ENCODE measurements at places on chromosomes 3 and 15.

GRCh38 chr15:85034276-85034675, 52.6 kb downstream of the PDE8A start:
- DNase-seq: no peak

DNA sequence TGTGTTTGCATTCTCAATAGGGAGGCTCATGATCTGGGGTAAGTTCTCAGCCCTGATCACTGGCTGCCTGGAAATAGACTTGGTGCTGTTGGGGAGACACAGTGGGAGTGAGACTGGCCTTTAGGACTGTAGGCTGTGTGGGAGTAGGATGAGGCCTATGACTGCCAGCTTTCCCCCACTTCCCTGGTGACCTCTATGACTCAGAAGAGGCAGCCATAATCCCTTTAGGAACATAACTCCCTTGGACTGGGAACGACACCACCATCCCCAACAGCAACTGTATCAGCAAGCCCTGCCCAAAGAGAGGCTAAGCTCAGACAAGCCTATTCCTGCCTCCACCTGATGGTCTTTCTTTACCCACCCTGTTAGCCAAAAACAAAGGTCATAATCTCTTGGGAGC, 91.3 kb downstream of the SUCNR1 start:
- no peak for DNase-seq

GRCh38 chr3:47244531-47245100, 38.0 kb downstream of the KIF9 start:
- no peak for DNase-seq

DNA sequence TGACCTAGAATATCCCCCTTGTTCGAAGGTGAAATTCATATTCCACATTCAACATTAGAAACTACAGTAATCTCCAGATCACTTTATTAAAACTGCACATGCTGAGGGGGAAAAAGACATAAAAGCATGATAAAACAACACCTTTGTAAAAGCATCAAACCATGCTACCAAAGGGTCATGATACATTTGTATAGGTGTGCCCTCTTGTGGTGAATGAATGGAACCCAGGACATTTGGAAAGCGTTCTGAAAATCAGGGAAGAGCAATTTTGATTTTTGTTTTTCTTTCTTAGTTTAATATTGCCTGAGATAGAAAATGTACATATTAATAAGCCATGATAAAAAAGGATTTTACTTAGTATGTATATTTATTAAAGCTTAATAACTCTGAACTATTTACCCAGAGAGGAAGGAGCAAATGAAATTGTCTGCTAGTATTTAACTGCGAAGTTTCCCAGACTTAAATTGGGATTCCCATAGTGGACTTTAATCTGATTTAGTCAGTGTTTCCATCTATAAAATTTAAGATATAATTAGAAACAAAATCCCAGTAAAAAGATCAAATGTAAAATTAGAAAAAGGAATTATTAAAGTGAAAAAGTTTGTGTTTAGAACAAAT, 105.8 kb upstream of the ARL6 start:
- peak; percentile 59 for DNase-seq

DNA sequence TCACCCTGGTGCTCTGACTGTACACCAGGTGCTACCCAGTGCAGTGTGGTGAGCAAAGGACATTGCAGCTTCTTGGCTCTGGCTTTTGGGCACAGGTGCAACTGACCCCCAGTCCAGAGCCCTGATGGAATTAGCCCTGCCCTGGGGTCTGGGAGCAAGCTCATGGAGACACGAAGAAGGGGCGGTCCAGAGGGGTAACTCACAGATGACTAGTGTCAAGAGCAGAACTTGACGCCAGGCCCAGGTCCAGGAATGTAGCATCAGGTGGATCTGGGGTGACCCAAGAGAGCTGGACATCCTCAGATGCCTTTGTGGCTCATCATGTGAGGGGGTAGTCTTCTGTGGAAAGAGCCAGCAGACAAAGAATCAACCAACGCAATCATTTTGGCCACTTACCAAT, 88.9 kb downstream of the ASB7 start:
- DNase-seq: no peak

Measured in NCI-H1694 treated with DMSO at 0.1 percent for 48 hours (cell line).